Stimulated activated CD8-positive, alpha-beta memory T cell treated with anti-CD3 and anti-CD28 coated beads, Interleukin-4, amount 100 ng/mL, for 4 hours (primary cell): ENCODE measurements at places on chromosomes 7 and 10.

DNA sequence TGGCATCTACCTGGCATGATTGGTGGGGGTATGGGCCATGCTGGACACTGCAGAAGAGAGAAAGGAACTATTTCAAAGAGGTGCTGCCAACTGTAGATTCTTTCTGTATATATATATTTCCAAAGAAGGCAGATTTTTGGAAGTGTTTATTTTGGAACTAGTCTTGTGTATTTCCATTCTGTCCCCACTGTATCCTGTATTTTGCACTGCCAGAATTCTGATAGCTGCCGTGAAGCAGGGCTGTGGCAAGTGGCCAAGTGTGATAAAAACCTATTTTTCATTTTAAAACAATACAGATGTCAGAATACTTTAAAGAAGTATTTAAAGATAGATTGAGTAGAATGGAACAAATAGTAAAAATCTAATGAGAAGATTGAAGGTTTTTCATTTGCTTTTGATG, 17.1 kb downstream of the MCU start:
- no peak for DNase-seq

GRCh38 chr7:106312099-106312871, 27.5 kb upstream of the NAMPT start:
- no peak for DNase-seq

GRCh38 chr10:1116051-1116450, 59.9 kb downstream of the WDR37 start:
- no peak for DNase-seq

DNA sequence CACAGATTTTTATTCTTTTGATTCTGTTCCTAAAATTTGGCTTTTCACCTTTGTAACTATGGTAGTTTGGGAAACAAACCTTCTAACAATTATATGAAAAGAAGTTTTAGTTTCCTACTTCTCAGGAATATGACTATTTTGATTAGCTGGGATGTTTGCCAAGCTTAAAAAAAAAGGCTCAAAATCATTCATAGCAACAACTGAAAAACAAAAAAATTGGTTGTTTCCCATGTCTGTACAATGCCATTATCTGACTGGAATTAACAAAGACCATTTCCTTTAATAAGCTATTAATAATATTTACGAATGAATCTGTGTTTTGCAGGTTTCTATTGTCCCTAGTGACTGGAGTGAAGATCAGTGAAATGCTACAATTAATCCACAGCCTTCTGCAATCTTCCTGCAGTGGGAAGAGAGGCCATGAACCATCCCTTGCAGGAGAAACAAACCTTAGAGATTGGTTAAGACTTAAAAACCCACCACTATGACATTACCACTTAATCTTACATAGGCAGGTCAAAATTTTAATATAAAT, 4.2 kb downstream of the PURB start:
- DNase-seq, result no peak

GRCh38 chr7:134813663-134814396, 34.4 kb downstream of the CALD1 start:
- DNase-seq, result no peak

DNA sequence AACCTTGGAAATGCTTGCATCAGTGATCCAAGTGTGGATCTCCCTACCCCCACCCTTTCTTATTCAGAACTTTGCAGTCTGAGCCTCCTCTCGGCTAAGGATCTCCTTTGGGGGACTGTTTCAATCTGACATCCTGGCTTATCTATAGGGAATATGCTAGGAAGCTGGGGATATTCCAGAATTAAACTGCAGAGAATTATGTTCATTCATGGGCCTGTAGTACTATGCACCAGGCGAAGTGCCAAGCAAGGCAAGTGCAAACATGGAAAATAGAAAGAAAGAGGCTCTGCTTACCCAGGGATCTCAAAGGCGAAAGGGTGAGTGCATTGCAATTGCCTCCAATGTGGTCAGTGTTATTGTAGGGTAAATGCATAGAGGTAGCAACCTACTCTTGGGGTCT, 96.5 kb downstream of the CACNB2 start:
- DNase-seq, result no peak
